NCI-H1417 treated with DMSO at 0.1 percent for 48 hours (cell line): ENCODE measurements at places on chromosomes 5 and 9.

DNA sequence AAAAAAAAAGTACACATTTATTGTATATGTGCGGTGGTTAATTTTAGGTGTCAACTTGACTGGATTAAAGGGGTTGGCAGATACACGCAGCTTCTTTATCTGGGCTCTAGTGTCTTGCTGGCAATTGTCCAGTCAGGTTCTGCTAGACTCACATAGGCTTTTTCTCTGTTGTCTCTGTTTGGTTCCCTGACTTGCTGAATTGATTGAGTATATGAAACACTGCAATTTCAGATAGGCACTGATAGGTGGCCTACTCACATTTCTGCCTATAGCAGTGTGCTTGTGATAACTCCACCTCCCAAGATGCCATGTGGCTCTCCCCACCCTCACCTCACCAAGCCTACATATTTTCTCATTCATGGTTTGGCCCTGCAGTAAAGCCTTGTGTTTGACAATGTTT lies 52.5 kb downstream of the AOPEP start:
- DNase-seq: no peak

DNA sequence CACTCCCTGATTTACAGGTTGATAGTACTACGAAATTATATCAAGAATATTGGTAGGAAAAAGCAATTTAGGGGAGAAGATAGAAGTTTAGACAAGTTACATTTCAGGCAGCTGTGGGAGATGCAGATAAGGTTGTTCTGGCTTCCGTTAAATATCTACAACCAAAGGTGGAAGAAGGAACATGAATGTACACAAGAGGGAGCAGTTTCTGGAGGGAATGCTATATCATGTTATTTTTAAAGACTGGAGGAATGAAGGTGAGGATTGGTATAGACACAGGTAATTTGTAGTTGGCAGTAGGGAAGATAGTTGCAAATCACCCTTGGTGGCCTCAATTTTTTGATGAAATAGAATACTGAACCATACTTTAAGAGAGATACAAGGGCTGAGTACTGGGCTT lies 187.3 kb upstream of the NMUR2 start:
- no peak for DNase-seq

DNA sequence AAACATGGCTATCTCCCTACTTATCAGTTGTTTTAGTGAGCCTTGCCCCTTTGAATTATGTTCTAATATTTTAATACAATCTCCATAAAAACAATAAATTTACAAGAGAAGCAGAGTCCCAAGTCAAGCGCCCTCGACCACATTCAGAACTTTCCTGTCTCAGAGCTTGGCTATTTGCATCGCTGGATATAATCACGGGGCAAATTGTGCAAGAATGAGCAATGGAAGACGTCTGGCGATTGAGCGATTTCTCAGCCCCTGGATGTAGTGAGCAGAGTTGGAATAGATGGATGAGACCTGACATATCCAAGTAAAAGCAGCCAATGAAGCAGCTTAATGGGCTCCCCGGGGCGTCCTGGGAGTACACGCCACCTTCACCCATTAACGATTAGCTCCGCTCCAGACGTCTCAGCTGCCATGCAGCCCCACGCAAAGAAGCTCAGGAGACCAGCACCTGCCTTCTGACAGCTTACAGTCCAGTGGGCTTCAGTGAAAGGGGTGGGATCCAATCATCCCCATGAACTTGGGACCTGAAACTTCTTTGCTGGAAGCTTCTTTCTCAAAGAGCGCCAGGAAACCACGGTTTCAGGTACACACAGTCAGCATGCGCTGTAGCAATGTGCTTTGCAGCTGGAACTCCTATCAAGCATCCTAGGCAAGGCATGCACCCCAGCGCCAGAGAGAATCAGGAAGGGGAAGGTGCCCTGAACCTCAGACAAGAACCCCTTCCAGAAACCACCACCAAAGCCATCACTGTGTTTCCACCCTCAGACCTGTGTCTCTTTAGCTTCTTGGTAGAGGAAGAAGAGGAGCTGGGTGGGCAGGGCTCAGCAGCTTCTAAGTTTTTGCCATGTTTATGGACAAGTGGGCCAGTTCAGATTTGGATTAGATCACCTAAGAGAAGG lies 92.0 kb upstream of the IRX4 start:
- no peak for DNase-seq

GRCh38 chr5:160466889-160467554 lies 45.4 kb downstream of the PTTG1 start:
- DNase-seq: no peak

DNA sequence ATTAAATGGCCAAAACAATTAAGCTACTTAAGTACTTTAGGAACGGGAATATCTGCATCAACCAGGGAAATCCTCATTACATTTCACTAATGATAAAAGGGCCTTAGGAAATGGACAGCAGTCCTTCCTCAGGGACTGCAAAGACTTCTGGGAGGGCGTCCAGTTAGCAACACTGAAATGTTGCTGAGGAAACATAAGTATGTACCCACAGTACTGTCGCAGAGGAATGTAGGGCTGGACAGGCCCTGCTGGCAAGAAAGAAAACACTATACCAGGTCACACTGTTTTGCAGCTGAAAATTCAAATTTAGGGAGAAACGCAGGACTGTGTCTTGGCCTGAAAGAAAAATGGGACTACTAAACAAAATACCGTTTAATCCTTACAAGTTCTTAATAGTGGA lies 1.3 kb downstream of the C5orf15 start:
- no peak for DNase-seq

DNA sequence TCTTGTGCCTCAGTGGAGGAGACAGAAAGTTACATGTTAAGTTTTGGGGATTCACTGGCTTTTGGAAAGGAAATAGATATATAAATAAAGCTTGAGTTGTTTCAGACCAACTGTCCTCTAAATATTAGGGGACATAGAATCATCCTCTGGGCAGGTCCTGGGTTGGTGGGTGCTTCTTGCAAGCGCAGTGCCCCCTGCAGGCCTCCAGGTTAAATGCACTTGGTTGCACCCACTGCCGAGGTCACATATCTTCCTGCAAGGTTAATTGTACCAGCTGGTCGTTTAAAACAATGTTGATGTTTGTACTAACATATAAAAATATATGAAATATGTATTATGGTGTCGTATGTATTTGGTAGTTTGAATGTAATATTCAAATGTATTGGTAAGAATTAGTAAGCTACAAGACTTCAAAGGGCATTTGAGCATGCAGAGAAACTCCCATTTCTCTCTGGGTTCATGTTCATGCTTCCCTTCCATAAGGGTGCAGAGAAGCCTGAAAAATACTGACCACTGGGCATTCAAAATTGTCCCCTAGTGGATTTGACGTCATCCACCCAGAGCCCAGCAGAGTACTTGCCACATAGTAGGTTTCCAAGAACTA lies 87.0 kb downstream of the ZNF618 start:
- no peak for DNase-seq

DNA sequence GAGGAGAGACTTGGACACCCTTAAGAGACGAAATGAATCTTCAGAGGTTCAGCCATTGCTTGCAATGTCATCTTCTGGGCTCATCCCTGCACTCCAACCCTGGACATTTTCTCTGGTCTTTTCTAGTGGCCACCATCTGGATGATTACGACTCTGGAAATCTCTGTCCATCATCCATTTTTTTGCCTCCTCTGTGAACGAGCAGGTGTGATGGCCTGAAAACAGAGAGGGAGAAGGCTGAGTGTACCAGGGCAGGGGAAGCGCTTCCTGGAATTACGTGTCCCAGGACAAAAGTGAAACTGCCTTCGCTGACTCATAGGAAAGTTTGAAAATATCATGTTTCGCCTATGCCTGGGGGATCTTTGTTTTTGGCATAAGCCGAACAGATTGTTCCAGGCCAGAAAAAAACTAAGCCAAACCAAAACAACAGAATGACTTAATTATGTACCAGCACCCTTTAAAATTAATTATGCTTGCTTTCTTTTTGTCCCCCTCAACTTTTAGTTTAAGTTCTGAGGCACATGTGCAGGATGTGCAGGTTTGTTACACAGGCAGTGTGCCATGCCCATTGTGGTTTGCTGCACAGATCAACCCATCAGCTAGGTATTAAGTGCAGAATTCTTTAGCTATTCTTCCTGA lies 31.9 kb downstream of the ANKRD33B start:
- no peak for DNase-seq

GRCh38 chr5:96655506-96655905 lies 6.7 kb upstream of the CAST start:
- no peak for DNase-seq

- DNase-seq: no peak
Observed at GRCh38 chr9:31027678-31028077, 1356.8 kb upstream of the ACO1 start.

DNA sequence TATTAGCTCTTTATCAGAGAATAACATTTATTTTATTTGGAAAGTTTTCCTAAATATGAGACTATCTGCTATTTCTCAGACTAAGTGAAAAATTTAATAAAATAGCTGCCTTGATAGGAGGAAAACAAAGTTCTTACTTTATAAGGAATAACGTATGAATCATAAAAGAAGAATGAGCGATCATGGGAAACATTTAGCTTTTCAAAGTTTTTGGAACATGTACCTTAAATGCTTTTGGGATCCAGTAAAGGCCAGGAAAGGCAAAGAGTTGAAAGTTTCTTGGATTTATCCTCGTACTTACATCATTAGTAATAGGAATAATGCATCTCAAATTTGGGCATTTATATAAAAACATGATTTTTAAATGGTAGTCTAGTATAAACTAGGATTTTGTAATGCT lies 19.4 kb downstream of the OGN start:
- no peak for DNase-seq
